ENCODE measurements at places on chromosomes 16 and 17.

GRCh38 chr17:18280766-18281371 lies 20.4 kb downstream of the MIEF2 start:
- DNase-seq = no peak

- no peak for DNase-seq
Measured at GRCh38 chr16:74450236-74450635, 29.0 kb upstream of the CLEC18B start.

DNA sequence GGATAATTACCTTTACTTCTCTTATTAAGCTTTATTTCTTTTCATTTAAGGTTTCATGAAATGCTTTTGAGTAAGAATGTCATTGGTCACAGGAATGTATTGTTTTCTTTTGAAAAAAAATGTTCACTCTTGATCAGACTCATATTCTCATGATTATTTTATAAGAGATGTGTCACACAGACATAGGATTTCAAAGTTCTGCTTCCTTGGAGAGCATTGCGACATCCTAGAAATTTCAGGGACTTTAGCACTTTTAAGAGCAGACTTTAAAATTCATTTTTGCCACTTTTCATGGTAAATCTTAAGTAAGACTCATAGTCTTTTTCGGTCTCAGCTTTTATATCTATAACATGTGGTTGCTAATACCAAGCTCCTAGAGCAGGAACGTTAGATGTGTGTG lies 314.7 kb downstream of the CDH8 start:
- no peak for DNase-seq

- DNase-seq = no peak
Measured at GRCh38 chr17:62804822-62805221, 3.3 kb downstream of the MARCHF10 start.
